Activated naive CD4-positive, alpha-beta T cell (primary cell): ENCODE measurements at places on chromosomes 7 and 10.

- no peak for DNase-seq
Measured at GRCh38 chr10:34880817-34881216, 65.7 kb upstream of the PARD3 start.

DNA sequence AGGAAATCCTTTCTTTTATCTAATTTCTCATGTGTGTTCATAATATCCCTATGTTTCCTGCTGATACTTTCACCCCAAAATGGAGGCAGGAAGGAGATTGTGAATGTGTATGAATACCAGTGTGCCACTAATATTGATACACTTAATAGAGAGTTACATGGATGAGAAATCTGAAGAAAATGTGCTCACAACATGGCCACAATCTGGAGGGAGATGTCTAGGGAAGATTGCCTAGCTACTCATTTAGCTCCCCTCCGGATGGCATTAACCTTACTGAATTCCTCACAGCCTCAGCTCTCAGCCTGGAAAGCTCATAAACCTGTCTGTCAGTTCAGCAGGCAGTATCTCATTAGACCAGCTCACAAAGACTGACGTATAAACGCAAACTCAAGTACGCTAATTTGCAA is 23.4 kb upstream of the DMTF1 start:
- no peak for DNase-seq

DNA sequence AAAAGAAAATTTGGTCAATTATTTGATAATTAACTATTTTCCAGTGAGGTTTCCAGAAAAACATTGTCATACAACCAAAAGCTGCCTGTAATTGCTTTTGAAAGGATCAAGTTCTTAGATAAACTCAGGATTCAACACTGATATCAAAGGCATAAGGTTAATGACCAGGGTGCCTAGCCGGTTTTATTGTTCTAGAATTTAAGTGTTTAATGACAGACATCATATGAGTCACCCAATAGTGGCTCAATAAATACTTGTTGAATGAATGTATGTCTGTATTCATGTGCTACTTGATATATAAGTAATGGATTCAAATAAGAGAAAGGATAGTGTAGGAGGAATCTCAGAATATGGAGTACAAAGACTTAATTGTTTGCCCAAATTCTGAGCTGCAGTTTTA is 196.1 kb upstream of the LRGUK start:
- DNase-seq = no peak

DNA sequence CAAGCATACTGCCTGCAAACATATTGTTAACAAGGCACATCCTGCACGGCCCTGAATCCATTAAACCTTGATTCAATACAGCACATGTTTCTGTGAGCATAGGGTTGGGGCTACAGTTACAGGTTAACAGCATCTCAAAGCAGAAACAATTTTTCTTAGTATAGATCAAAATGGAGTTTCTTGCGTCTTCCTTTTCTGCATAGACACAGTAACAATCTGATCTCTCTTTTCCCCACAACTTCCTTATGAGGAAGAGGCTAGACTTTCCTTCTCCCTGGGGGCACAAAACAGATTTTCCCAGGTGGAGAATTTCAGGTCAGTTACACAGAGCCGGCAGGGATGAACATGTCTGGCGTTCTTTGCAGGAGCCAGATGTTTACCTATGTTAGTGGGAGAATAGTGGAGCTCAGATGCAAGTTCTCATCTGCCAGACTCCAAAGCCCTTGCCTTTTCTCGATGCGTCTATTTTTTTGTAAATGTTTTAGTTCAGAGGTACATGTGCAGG is 37.5 kb upstream of the PFKFB3 start:
- DNase-seq = no peak

DNA sequence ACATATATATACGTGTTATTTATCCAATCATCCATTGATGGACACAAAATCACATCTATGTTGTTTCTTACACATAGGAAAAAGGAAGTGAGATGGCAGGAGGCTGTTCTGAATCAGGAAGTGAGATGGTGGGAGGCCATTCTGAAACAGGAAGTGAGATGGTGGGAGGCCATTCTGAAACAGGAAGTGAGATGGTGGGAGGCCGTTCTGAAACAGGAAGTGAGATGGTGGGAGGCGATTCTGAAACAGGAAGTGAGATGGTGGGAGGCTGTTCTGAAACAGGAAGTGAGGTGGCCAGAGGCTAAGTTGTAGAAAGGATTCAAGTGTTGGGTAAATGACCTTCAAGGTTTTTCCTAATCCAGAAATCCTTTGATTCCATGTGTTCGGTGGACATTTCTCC is 921.5 kb downstream of the TYW1 start:
- DNase-seq = no peak

GRCh38 chr7:18997477-18998150 is 119.8 kb downstream of the TWIST1 start:
- no peak for DNase-seq

GRCh38 chr10:128242641-128243040 is 116.4 kb upstream of the MKI67 start:
- no peak for DNase-seq

DNA sequence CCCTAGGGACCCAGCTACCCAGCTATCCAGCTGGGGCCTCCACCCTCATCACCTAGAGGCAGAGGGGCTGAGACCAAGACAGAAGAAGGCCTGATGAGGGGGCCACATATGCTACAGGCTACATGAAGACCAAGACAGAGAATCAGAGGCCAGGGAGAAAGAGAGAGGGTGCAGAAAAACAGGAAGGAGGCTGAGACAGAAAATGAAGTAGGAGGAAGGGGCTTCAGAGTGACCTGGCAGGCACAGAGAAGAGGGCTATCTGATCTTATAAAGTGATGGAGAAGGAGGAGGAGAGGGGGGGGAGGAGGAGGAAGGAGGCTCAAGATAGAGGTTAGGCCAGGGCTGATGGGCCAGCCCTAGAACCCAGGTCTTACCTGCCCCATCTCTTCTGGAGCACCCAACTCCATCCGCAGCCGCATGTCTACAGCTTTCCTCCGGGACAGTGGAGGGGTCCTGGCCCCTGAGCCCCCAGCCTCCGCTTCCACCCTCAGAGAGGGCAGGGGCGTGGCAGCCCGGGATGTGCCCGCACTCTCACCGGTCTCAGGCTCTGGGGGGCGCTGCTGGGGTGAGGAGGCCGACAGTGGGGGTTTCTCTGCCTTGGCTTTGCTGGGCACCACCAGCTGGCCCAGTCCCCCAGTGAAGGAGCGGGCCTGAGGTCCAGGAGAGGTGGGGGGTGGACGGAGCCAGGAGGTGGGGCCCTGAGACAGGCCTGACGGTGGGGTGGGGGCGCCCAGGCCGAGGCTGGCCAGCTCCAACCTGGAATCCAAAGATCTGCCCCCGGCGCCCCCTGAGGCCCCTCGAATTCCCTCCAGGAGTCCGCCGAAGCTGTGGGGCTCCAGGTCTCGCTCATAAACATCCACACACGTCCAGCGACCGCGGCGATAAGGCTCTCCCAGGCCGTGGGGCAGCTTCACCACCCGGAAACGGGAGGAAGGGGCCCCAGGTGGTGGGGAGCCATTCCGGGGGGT is 1.8 kb downstream of the TSC22D4 start:
- DNase-seq = no peak

GRCh38 chr7:116087984-116088383 is 57.4 kb upstream of the TFEC start:
- DNase-seq = no peak

DNA sequence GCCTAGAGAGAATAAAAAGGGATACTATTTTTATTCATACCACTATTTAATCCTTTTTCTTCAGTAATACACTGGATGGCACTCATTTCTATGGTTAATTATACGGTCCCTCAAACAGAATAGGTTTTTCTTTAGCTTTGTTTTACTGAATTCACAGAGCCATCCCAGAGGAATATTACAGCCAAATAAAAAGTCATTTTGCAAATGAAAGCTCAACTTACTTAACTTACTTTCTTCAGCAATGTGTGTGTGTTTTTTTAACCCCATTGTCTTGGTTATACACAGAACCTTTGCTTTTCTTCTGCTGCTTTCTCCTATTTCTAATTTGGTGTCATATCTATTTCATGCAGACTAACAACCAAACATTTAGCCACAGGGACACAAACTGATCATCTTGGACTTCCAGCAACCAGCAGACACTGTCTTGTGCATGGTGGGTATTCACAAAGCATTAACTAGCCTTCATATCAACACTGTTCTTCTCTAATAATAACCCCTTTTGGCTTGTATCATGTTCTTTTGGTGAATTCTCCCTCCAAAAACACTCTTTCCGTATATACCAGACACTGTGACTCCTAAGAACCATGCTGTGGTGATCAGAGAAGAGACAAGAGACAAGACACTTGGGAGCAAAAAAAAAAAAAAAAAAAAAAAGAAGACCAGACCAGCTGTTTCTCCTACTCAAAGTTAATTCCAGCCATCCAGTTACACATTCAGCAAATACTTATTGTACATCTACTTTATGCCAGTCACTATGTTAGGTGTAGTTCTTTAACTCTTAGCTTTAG is 40.4 kb downstream of the PIP4K2A start:
- no peak for DNase-seq

DNA sequence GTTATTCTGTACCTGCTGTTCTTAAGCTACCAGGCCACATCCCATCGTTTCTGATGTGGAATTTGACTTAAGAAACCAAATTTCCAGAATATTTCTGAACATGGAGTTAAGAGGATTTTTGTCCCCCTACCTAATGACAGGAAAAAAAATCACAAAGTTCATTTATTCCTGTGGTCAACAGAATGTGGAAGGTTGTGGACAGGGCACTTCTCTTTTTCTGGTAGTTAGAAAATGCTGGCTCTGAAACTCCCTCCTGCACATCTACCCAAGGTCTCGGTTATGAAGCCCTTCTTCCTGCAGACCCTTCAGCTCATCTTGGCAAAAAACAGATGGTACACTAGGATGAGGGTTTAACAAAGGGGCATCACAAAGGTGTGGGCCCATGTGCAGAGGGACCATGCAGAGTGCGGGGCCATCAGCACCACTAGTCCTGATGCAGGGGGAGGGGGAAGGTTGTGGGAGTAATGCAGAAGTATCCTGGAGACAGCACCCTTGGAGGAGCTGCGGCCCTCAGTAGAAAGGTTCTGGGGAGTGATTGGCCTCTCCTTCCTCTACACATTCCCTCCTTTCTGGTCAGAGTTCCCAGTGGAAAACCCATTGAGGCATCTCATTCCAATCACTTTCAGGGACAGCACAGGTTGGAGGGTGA is 9.8 kb downstream of the ALOX5 start:
- DNase-seq = no peak

- peak; percentile 8 for DNase-seq
Measured at GRCh38 chr10:7121154-7121797, 289.6 kb downstream of the SFMBT2 start.

DNA sequence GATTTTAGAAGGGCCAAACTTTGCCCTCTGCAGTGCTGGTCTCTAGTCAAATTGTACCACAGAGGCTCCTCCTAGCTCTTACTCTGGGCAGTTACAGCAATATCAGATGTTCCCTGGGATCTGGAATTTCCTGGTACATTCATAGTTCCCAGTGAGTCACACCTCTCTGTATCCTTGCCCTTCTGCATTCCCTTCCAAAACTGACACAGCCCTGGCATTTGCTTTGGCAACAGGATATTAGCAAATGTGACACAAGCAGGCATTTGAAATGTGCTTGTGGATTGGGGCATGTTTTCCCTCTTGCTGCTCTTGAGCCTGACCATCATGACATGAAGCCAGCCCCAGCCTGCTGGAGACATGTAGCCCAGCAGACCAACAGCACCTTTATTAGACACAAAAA is 284.7 kb upstream of the AKR1E2 start:
- no peak for DNase-seq

- no peak for DNase-seq
Measured at GRCh38 chr10:127961071-127961470, 54.2 kb downstream of the PTPRE start.

- DNase-seq = no peak
Measured at GRCh38 chr10:10128387-10128786, 889.3 kb upstream of the CELF2 start.

DNA sequence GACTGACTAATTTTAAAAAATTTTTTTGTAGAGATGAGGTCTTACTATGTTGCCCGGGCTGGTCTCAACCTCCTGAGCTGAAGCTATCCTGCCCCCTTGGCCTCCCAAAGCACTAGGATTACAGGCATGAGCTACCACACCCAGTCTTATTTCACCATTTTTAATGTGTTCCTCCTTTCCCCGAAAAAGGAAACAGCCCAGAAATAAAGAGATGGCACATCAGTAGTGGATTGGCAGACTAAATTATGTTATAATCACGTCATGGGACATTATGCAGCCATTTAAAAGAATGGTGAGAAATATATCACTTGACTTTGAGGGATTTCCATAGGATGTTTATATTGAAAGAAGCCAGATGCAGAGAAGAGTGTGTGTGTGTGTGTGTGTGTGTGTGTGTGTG is 40.5 kb downstream of the CAPZA2 start:
- DNase-seq = no peak

GRCh38 chr10:7388602-7389001 is 22.2 kb downstream of the SFMBT2 start:
- DNase-seq = no peak

DNA sequence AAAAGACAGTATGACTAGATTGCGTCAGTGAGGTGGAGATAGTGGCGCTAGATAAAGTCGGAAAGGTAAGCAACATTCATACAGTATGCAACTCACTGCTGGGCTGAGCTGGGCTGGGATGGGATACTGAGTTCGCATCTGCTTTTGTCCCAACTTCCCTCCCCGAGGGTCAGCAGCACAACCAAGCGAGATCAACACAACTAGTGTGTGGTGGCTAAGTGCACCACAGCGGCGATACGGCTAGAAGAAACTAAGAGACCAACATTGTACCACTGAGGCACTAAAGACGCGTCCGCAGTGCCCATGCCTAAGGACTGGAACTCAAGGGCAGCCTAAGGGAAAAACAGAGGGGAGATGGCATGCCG is 467 bp downstream of the EXOSC1 start:
- no peak for DNase-seq

DNA sequence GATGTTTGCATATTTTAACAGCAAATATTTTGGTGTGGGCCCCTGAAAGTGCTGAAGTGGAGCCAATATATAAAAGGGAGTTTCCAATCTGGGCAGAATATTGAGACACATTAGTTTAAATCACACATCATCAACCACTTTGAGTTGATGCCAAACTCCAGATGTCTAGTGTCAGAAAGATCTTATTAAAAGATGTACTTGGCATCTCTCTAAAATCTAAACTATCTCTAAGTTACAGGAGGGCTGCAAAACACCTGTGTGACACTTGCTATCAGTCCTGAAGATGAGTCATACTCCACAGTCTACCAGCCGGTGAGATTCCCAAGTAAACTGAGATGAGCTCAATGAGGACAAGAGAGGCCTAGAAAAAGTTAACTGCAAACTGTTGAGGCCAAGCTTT is 11.4 kb downstream of the JAZF1 start:
- DNase-seq = no peak

DNA sequence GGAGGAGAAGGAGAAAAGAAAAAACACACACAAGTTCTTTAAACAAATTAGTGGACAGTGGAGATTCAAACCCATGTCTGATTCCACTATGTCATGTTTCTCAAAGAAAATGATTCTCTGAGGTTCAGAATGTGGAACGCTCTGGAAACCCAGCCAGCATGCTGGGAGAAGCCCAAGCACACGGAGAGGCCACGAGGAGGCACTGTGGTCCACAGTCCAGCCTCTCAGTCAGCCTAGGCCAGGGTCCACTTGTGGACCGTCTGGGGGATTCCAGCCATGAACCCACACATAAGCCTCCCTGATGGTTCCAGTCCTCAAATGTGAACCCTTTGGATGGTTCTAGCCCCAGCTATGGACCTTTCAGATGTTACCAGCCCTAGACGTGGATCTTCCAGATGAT is 73.4 kb downstream of the CAV1 start:
- no peak for DNase-seq
